ENCODE measurements at places on chromosomes 2 and 18.

DNA sequence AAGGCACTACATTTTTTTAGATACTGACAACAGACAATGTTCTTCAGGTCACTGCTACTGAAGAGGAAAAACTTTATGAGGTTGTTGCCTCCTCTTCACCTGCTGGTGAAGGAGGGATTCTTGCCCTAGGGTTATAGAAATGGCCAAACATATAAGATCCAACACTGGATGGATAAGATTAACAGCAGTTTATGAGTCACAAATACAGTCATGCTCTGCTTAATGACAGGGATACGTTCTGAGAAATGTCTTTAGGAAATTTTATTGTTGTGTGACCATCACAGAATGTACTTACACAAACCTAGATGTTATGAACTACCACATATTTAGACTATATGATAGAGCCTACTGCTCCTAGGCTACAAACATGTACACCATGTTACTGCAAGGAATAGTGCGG, 57.4 kb upstream of the AMMECR1L start:
- no peak for DNase-seq

- DNase-seq, result no peak
Measured at GRCh38 chr2:231201475-231201814, 3.0 kb downstream of the ARMC9 start.

DNA sequence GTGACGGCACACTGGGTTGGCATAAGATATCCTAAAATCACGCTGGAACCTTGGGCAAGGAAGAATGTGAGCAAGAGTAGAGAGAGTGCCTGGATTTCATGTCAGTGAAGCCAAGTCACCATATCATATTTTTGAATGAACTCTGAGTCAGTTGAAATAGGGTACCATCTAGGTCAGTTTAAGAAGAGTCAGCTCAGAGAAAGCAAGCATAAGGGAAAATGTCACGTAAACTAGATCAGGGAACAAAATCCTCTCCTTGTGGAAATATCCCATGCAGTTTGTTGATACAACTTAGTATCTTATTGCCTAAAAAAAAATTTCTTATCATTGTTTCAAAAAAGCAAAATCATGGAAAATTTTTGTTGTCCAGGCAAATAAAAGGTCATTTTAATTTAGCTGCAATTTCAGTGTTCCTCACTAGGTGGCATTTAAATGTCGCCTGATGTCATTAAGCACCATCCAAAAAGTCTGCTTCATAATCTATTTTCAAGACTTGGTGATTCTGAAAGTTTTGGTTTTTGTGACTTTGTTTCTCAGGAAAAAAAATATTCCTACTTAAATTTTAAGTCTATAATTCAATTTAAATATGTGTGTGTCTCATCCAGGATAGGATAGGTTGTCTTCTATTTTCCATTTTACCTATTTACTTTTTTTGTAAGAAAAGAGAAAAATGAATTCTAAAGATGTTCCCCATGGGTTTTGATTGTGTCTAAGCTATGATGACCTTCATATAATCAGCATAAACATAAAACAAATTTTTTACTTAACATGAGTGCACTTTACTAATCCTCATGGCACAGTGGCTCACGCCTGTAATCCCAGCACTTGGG, 19.6 kb downstream of the RSAD2 start:
- peak; percentile 75 for DNase-seq

GRCh38 chr2:44940049-44940494, 1.4 kb upstream of the SIX3 start:
- no peak for DNase-seq

GRCh38 chr2:226334981-226335720, 464.5 kb downstream of the IRS1 start:
- no peak for DNase-seq

DNA sequence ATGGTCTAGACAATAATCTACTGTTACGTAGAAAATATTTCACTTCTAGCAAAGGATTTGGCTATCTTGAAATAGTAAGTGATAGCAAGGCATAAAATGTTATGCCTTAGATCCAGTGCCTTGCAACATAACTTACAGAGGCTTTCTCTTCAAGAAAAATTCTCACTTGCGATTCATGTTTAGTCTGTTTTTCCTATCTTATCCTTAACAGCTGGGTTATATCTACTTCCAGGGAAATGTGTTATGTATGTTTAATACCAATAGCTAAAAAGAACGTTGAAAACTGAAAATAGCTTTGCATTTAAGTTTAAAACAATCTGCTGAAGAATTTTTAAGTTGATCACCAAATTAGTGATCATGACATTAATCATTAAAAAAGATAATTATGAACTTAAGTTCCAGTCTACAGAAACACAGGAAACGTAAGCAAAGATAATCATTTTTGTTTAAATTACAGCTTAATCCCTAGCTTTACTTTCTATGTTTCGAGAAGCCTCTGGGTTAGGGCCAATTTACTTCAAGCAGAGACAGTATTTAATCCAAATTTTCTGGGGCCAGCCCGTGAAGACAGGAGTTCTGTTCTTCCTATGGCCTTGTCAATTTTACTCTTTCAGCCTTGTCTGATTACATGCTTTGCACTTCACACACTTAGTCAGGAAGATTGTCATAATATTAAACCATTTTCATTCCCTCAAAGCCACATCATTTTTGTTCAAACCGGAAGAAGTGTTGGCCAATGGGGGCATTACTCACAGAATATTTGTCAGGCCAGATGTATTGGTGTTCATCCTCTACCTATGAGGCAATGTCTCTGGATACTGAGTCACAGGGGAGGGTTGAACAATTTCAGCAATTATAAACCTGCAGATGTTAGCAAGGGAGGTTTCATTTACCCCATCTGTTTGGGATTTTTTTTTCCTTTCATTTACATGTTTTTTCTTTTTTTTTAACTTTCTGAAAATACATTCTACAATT, 1132.9 kb upstream of the ZEB2 start:
- no peak for DNase-seq

DNA sequence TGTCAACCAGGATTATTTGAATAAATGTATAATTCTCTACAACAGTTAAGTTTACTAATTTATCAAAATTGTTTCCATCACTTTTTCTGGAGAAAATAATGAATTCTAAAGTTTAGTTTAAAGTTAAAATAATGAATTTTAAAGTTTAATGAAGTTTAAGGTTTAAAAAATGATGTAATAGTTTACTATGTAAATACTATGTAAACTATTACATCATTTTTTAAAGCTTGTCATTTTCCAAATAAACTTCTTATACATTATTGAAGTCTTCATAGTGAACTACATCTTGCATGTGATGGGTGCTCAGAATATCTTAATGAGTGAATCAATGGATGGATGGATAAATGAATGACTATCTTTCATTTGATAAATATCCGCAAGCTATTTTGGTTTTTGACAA, 38.8 kb downstream of the CD28 start:
- DNase-seq, result no peak

- no peak for DNase-seq
Measured at GRCh38 chr2:189153619-189154018, 25.9 kb downstream of the COL5A2 start.

DNA sequence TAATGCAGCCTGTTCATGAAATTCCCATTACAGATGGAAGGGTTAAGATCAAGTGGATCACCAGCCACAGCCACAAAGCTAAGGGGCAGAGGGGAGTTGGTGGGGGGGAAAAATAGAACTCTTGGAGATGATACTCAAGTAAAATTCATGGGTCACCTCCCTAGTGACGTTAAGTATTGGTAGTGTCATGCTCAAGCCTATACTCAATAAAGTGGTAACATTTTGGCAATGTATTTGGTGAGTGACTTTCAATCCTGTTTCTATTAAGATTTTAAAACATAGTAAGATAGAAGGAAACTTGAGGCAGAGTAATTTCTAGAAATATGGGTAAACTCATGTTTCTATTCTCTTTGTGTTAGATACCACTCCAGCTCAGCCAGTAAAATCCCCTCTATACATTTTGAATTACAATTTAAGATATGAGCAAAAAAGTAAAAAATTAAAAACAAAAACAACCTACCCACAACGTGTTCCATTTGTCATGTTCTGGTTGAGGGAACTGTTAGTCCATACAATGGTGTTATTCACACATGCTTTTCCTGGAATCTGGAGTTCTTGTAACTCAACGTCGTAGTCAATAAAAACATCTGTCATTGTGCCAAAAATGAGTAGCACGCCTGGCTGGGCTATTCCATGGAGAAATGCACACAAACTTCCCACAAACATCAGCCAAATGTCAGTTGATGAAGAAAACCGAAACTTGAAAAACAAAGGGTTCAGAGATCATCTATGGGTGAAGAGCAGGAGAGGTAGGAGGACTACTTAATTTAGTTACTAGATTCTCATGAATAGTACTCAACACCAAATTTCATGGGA, 18.1 kb downstream of the ABCB11 start:
- DNase-seq, result peak; percentile 19

DNA sequence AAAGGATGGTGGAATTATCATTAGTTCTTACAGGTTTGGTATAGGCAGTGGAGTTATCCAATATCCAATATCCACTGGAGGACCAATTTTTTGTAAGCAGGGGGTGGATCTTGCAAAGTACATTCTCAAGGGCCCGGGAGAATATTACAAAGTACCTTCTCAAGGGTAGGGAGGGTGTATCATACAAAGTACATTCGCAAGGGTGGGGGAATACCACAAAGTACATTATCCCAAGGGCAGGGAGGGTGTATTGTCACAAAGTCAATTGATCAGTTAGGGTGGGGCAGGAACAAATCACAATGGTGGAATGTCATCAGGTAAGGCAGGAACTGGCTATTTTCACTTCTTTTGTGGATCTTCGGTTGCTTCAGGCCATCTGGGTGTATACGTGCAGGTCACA, 55.3 kb upstream of the TMEM87B start:
- no peak for DNase-seq

DNA sequence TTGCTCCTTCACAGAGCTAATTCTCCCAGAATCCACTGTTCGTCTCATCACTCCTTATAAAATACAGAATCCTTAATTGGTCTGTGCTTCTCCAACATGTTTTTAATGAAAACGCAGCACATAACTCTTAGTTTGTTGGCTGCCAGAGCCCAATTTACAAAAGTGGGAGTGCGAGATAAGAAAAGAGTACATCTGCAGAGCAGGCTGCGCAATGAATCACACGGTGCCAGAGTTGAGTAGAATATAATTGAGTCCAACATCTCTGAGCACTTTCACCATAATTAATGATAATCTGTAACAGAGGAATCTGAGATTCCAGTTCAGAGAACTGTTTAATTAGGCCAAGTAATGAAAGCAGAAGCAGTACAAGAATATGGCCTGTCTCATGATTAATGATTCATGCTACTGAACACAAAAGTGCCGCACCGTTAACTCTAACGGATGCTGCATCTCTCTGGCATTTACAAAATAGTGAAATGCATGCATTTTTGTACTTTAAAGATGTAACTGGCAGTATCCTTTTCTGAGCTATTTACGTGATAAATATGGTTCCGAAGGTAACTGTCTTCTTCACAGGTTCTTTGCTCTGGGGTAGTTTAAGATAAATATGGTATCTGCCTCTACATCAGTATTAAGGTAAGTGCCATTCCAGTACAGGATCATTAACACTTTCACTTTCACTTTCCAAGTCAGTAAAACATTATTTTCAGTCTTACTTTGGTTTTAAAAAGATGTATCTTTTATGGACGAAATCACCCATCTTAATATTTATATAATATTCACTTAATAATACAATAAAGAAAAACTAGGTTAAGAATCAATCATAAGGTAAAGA, 785.6 kb downstream of the NR4A2 start:
- DNase-seq, result peak; percentile 91

- DNase-seq, result no peak
Measured at GRCh38 chr18:50013363-50014138, 181.4 kb downstream of the MYO5B start.

DNA sequence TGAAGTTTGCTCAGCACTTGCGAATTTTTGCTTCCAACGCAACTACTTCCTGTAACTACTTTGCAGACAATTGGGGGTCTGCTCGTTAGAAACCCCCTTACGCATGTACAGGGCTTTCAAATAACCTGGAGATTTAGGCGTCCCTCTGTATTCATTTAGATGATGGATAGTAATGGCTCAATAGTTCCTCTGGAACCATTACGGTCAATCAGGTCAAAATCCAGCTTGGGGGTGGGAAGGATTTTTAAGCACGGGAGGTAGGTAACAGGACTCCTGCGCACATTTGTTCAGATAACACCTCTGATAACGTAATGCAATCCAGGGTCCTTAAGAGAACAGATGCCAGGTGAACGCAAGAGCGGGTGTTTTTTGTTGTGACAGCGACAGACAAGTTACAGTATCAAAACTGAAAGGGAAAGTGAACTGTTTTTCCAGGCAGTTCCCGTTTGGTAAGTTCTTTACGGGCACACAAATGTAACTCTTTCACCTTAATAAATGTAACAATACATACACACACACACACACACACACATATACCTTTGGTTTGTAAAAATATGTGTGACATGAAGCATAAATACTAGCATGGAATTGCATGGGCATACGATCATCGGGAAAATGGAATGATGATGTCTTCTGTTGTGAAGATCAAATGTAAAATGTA, 3.8 kb upstream of the OSR1 start:
- peak; percentile 64 for DNase-seq

DNA sequence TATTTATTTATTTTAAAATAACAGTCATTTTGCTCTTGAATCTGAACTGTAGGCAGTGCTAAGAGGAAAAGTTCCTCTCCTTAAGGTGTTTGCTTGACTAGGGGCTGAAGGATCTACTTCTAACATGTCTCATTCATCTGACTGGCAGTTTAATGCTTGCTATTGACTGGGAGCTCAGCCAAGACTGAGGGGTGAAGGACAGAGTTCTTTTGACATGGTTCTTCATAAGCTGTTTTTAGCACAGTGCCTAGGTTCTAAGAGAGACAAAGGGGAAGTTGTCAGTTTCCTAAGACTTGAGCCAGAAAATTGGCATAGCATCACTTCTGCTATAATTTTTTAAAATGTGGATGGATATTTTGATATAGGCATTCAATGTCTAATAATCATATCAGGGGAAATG, 73.0 kb downstream of the COMMD1 start:
- DNase-seq, result no peak

DNA sequence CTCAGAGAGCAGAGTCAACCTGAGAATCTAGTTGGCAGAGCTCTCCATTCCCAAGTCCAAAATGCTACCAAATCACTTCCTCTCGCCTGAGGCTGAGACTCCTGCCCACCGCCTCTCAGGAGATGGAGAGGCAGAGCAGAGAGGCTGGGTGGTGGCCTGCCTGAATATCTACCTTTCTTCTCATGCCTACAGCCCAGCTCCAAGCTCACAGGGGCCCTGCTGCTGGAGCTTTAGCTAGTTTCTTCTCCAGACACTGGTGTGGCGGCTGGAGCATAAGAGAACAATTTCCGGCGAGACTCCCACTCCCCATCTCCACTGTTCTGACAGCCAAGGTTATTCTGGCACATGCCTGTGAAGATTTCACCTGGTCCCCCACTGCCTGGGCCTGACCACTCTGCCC, 8.1 kb upstream of the CYP26B1 start:
- DNase-seq, result no peak

GRCh38 chr2:73359915-73360697, 25.5 kb upstream of the ALMS1 start:
- peak; percentile 36 for DNase-seq
